Effector CD8-positive, alpha-beta T cell (primary cell): ENCODE measurements at places on chromosomes 11 and 22.

DNA sequence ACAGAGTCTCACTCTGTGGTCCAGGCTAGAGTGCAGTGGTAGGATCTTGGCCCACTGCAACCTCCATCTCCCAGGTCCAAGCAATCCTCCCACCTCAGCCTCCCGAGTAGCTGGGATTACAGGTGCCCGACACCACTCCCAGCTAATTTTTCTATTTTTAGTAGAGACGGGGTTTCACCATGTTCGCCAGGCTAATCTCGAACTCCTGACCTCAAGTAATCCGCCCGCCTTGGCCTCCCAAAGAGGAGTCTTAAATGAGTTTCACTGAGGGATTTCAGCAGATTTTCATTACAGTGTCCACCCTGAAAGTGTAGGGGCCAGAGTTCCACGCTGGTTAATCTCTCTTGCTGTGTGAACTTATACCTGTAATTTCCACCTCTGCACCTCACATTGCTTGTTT, 412 bp upstream of the RPS3 start:
- no peak for DNase-seq

DNA sequence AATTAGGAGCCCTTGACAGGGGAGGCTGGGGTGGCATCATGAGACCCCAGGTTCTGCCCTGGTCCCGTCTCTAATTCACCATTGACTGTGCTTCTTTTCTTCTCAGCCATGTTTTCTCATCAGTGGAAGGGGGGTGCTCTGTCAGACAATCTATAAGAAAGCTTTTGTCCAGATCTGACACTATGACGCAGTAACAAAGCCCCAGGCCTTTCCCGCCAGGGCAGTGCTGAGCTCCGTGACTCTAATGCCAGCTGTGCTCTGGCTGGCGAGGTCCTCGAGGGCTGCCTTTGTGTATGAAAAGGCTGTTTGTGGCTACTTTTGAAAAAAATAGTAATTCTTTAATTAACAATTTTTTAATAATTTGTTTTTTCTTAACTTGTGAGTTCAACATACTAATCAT, 3.2 kb downstream of the CD6 start:
- no peak for DNase-seq

DNA sequence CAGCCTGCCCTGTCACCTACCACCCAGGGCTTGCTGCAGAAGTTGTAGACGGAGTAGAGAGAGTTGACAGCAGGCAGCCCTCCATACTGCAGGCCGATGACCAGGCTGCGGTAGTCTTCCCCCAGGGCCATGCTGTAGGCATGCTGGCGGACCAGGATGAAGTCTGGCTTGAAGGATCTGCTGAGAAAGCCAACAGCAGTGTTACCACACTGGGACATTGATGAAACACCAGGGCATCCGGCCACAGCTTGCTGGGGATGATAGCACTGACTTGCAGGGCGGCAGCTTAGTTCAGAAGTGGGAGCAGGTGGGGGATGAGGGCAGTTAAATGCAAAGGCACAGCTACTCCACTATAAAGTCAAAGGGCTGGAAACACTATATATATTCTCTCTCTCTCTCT, 67.4 kb downstream of the TIMP3 start:
- DNase-seq: no peak

DNA sequence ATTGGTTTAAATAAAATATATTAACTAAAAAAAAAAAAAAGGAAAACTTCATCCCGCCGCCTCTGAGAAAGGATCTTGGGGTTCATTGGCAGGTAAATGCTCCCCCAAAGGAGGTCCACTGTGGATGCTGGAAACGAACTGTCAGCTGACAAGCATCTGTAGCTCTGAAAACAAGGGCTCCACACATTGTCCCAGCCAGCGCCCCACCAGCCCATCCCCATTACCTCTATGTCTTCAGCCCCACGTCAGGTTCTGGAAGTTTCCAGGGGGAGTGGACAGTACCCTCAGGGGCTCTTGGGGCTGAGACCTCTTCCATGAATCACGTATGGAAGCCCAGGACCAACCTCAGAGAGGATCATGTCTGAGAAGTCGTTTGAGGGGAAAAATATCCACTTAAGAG, 66.4 kb upstream of the WNT7B start:
- DNase-seq: no peak

GRCh38 chr11:126165311-126165720, 46.1 kb downstream of the RPUSD4 start:
- no peak for DNase-seq

DNA sequence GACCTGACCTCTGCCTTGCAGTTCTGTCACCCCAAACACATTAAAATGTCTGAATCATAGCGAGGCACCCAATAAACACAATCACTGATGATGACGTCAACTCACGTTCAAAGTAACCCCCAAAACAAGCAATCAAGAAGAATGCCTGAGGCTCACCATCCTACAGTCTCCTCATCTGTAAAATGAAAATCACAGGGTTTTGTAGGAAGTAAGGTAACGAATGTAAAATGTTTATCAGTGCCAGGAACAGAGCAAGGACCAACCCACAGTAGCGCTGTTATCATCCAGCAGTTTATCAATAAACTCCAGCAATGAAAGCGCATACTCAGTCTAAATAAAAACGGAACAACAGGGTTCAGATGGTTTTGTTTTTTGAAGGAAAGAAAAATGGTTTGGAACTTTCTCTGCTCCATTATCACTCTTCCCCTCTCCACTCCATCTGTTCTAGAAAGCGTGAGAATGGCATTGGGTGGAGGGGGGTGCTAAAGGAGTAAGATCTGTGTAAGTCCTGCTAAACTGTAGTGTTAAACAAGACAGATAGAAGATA, 110.5 kb downstream of the MICAL3 start:
- no peak for DNase-seq

- DNase-seq: no peak
Measured at GRCh38 chr11:82775736-82776346, 42.2 kb upstream of the FAM181B start.

DNA sequence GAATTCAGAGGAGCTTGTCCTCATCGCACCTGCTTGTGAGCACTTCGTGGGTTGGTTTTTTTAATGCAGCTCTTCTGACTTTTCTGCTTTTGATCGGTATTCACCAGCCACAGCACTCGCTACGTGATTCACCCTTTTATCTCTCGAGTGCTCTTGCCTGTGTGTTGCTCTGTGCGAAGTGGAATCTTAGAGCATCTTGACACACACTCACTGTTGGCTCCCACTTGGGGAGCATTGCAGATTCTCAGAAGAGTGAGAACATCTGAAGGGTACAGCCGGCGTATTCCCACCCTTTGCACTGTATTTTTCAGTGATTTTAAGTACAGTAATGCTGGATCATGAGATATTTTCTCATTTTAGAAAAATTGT, 10.9 kb downstream of the TNNT3 start:
- no peak for DNase-seq

DNA sequence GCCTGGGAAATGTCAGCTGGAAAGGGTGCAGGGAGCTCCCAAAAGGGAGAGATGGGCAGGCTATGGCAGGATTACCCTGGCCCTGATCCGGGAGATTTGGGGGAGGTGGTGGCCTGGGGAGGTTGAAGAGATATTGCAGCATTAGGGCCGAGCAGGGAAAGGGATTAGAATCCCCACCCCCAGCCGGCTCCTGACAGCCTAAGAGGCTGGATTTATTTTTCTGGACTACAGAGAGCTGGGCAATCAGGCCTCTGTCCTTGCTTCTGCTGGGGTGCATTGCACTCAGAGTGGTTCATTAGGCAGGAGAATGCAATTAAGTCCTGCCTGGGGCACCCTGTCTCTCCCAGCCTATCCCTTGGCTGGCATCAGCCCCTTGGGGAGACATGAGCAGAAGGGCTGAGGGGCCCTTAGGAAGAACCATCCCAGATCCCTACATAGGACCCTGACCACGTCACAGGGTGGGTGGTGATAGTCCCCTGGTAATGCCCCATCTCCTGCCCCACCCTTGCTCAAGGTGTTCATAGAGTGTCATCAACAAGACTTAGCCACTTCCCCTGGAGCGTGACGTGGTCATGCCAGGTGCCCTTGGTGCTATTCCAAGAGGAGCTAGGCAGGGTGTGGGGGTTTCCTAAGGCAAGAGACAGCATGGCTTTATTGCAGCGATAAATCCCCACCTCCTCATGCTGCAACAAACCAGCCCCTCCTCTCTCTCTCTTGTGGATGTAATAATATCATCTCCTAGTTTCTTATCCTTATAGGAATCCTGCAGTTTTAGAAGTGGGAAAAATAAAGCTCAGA, 38.4 kb upstream of the KLHL35 start:
- DNase-seq: no peak

DNA sequence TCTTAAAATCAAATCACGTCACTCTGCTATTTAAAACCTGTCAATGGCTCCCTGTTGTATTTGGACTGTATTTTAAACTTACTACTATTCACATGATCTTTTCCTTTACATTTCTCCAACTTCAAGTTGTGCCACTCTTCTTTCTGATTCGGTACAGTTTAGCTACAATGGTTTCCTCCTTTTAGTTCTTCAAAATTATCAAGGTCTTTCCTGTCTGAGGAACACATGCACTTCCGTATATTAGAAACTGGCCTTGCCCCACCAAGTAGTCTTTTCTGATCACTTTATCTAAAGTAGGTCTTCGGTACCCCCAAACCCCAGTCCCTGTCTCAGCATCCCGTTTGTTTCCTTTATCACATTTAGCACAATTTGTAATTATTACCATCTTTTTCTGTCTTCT, 81.8 kb downstream of the MTMR3 start:
- no peak for DNase-seq

DNA sequence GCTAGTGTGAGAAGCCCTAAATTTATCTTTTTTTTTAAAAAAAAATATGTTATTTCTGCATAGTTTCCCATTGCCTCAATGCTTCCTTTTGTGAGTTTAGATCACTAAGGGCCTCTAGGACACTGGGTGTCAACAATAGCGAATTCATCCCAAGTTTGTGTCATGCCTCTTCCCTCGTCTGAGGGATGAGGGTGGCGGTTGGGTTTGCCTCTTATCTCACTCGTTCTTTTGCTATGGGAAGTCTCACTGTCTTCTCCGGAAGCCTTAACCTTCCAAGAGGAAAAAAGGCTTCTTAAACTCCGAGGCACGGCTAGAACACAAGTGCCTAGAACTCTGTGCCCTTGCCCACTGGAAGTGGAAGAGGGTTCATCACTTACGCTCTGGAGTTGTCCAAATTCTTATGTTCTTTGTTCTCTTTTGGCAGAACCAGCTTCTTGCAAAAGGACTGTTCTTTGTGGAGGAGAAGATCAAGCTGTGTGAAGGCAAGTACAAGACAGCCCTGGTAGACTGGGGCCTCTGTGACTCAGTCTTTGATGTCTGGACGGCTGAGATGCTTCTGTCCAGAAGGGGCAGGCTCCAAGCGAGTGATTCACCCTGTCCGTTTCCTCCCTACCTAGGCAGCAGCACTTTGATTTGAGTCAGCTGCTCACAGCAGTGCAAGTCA, 78.5 kb downstream of the TRAF6 start:
- DNase-seq: no peak

DNA sequence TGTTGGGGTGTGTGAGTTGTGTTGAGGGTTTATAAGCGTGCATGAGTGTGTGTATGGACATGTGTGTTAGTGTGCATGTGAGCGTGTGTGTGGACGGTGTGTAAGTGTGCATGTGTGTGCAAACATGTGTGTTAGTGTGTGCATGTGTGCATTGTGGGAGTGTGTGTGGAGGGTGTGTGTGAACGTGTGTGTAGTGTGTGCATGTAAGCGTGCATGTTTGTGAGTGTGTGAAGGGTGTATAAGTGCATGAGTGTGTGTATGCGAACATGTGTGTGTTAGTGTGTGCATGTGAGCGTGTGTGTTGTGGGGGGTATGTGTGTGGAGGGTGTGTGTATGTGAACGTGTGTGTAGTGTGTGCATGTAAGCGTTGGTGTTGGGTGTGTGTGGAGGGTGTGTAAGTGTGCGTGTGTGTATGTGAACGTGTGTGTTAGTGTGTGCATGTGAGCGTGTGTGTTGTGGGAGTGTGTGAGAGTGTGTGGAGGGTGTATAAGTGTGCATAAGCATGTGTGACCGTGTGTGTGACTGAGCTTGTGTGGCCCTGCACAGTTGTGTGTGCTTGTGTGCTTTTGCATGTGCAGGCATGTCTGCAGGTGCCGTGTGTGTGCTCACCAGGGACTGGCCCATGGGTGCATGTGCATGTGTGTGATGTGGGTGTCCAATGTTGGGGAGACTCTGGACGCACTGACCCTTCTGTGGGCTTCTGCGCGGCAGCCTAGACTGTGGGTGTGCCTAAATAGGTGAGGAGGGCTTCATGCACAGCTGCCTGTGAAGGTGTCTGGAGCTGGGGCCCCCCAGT, 866.2 kb downstream of the TBC1D22A start:
- DNase-seq: no peak

- DNase-seq: no peak
Measured at GRCh38 chr22:30217698-30218560, 28.6 kb downstream of the LIF start.

DNA sequence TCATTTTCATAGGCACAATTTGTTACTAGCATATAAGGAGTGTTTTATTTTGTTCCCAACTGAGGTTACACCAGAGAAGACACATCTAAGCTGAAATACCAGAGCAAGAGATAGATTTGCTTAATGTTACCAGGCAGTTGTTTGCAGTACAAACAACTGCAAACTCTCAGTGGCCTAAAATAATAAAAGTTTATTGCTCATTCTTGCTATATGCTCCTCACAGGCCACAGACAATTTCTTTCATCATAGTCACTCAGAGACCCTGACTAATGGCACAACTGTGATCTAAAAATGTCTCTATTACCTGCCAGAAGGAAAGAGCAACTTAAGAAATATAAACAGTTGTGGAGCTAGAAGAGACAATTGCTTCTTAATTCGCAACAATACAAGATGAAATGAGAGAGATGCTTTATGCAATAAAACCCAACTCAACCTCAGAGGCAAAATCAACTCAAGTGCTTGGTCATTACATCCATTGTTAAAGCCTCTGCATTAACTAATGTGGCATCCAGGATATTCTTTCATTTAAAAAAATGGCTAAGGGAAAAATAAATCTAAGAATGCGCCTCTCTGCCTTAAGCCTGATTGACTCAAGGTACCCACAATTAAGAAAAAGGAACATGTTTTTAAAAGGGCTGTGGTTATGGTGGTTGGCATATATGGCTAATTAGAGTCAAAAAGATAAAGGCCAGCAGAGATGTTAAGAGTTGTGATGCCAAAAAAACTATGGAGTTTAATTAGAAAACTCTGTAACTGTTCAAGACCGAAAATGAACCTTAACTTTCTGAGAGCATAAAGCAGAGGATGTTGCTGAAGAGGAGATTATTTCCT, 103.7 kb downstream of the CD44 start:
- DNase-seq: no peak

DNA sequence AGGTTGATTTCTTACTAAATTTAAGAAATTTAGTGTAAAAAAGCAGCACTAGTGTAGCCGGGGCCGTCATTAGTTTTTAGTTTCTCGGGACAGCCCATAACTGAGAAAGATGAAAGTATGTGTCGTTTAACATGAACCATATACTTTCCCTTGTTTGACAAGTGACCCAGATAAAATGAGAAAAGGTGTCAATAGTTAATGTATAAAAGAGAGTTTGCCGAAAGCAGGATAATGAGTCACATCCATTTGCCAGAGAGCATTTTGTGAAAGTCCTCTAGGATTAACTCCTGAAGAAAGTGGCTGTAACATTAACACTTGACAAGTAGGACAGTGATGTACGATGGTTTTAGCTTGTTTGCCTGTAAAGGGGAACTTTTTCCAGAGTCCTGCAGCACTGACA, 13.5 kb downstream of the OR52K1 start:
- no peak for DNase-seq

- no peak for DNase-seq
Measured at GRCh38 chr11:106031202-106031810, 9.3 kb upstream of the MSANTD4 start.

- no peak for DNase-seq
Measured at GRCh38 chr11:63698976-63699733, 17.9 kb downstream of the RTN3 start.

GRCh38 chr22:39806109-39806508, 87.5 kb downstream of the ENTHD1 start:
- DNase-seq: no peak
